ENCODE measurements at places on chromosomes 1 and 21. TPM values are rescaled to one million over a fixed set of nuclear protein-coding genes. Genes with fewer than 3 reads are reported as not detected.

HPDL gene
- 0.17 TPM for total RNA-seq

FMO3 gene
- 76.3 TPM for total RNA-seq

MYOC gene
- 2.1 TPM for total RNA-seq

GJB3 gene
- total RNA-seq: not detected

MAN1C1 gene
- 17.7 TPM for total RNA-seq

GJA9 gene
- total RNA-seq: not detected

CTSE gene
- total RNA-seq: not detected

PTPN22 gene
- total RNA-seq: 0.33 TPM

CORT gene
- 0.17 TPM for total RNA-seq

DDAH1 gene
- 50.0 TPM for total RNA-seq

CAMTA1 gene
- total RNA-seq: 45.5 TPM

CD1B gene
- not detected for total RNA-seq

KLHL21 gene
- 39.3 TPM for total RNA-seq
